ENCODE measurements at places on chromosomes 1 and 21.

DNA sequence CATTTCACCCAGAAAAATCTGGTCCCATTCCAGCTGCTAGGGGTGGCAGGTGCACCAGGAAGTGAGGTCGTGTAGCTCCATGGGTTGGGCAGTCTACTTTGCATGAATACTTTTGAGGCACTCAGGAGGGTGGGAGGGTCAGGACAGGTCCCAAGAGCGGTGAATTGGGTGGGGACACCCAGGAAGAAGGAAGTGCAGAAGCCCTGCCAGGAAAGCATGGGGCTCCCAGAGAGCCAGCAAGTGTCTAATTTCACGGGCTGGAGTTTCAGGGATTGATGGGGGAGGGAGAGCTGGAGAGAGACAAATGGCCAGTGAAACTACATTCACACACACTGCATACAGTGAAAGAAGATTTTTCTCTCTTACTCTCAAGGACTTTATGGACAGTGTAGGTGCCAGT, 137.8 kb downstream of the GALNT2 start:
- no peak for DNase-seq

GRCh38 chr1:201424146-201424545, 2.6 kb upstream of the TNNI1 start:
- DNase-seq = no peak

GRCh38 chr1:35851132-35851869, 31.7 kb upstream of the AGO1 start:
- DNase-seq = no peak

GRCh38 chr21:35703704-35704103, 356.6 kb downstream of the SETD4 start:
- no peak for DNase-seq

GRCh38 chr1:10606064-10606463, 131.3 kb downstream of the PEX14 start:
- no peak for DNase-seq
